ENCODE measurements at places on chromosomes 2 and 18. TPM values are rescaled to one million over a fixed set of nuclear protein-coding genes. Genes with fewer than 3 reads are reported as not detected.

- H3K4me3 ChIP-seq, result no peak overlapping the region
- peaks cover 7% of the 10 kb centered on the region for H3K4me1 ChIP-seq
- DNase-seq, result peak; percentile 25
- H3K36me3 ChIP-seq, result no peaks in the 10 kb centered on the region
Measured at GRCh38 chr2:201952187-201952586, 81.5 kb upstream of the FZD7 start.

TSPYL6 gene
- not detected for total RNA-seq

GRCh38 chr18:10856132-10856531 is 293.2 kb downstream of the PIEZO2 start:
- peaks cover 78% of the 10 kb centered on the region for H3K27me3 ChIP-seq
- no peaks in the 10 kb centered on the region for H3K36me3 ChIP-seq
- no peak overlapping the region for H3K27ac ChIP-seq

DNA sequence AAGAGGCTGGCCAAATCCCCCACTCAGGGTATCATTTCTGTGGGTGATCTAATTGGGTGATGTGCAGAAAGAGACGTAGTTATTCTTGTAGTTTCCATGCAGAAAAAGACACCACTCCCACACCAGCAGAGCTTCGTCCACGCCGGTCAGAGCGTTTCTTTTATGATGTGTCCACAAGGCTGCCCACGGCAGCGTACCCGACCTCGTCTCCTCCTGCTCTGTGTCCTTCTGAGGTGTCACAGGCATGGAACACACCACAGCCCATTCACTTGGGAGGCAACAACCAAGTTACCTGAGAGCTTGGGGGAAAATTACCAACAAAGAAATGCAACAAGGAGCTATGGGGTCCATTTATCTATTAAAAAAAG is 131.3 kb downstream of the PXDN start:
- H3K4me1 ChIP-seq, result peaks cover 22% of the 10 kb centered on the region
- no peaks in the 10 kb centered on the region for H3K36me3 ChIP-seq

- no peaks in the 10 kb centered on the region for H3K36me3 ChIP-seq
- peaks cover 35% of the 10 kb centered on the region for H3K4me1 ChIP-seq
- H3K4me3 ChIP-seq, result peak overlapping the region; percentile 22
- peak; percentile 77 for DNase-seq
Measured at GRCh38 chr2:18518116-18519111, 42.0 kb downstream of the RDH14 start.

DNA sequence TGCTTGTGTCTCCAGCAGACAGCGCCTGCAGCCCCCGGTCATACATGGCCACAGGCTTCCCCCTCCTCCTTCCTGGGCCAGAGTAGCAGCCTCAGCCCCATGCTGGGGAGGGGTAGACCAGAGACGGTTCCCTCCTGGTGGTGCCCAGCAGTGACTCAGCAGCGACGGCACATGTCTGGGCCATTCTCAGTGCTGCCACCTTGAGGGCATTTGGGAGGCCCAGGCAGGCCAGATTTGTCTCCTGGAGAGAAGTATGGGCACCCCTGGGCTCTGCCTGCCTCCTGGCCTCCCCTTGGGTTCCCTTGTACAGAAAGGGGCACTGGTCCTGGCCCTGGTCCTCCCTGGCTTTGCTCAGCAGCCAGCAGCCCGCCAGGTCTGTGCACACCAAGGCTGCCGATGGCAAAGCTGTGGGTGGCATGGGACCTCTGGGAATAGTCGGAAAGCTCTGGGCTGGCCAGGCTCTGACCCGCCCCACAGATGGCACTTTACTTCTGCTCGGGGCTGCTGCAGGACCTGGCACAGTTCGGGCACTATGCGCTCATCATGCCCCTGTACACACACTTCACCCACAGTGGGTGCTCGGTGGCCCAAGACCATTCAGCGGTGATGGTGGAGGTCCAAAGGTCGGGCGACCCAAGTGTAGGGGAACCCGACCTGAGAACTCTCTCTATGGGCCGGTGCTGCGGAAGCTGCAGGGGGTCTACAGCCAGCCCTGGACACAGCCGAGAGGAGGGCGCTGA is 11.4 kb upstream of the ALPI start:
- peak; percentile 80 for DNase-seq
- H3K36me3 ChIP-seq, result no peaks in the 10 kb centered on the region
- no peak overlapping the region for H3K4me3 ChIP-seq
- no peaks in the 10 kb centered on the region for H3K27me3 ChIP-seq
- H3K27ac ChIP-seq, result no peak overlapping the region
- H3K4me1 ChIP-seq, result no peaks in the 10 kb centered on the region

TSGA10 gene
- 3.6 TPM for total RNA-seq

GRCh38 chr2:95049961-95050360 is 24.5 kb downstream of the MAL start:
- no peak overlapping the region for H3K4me3 ChIP-seq
- no peak overlapping the region for H3K27ac ChIP-seq
- H3K36me3 ChIP-seq, result no peaks in the 10 kb centered on the region
- DNase-seq, result no peak
- H3K4me1 ChIP-seq, result peaks cover 25% of the 10 kb centered on the region

PRPF40A gene
- 140 TPM for total RNA-seq

CROCC2 gene
- total RNA-seq, result not detected

GRCh38 chr2:210399440-210400041 is 77.0 kb downstream of the LANCL1 start:
- H3K27me3 ChIP-seq, result peaks cover 12% of the 10 kb centered on the region
- no peak overlapping the region for H3K27ac ChIP-seq
- H3K4me3 ChIP-seq, result no peak overlapping the region
- DNase-seq, result peak; percentile 61
- H3K4me1 ChIP-seq, result no peaks in the 10 kb centered on the region
- H3K36me3 ChIP-seq, result no peaks in the 10 kb centered on the region

CRYBA2 gene
- 6.4 TPM for total RNA-seq

GRCh38 chr2:219086196-219086595 is 25.5 kb upstream of the IHH start:
- no peaks in the 10 kb centered on the region for H3K27me3 ChIP-seq
- DNase-seq, result no peak
- no peak overlapping the region for H3K27ac ChIP-seq

DNA sequence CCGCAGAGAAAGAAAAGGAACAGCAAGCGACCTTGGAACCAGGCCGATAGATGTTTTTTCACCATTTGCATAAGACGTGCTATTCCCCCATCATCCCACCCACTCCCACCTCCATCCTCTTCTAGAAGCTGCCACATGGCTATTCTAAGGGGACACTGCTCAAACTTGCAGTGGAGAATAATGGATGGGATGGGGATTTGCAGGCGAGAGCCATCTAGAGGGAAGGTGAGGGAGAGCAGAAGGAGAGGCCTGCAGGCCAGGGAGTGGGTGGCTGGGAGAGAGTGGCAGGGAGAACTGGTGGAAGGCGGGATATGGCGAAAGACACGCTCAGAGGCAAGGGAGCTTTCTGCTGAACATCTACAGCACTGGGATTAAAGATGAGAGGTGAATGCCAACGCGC is 84.9 kb downstream of the MAPK4 start:
- H3K4me1 ChIP-seq, result no peaks in the 10 kb centered on the region
- DNase-seq, result peak; percentile 19
- no peak overlapping the region for H3K27ac ChIP-seq

CPS1 gene
- total RNA-seq, result 17.9 TPM

- H3K4me1 ChIP-seq, result peaks cover 40% of the 10 kb centered on the region
- no peaks in the 10 kb centered on the region for H3K36me3 ChIP-seq
- DNase-seq, result peak; percentile 81
- no peaks in the 10 kb centered on the region for H3K27me3 ChIP-seq
- no peak overlapping the region for H3K27ac ChIP-seq
- H3K4me3 ChIP-seq, result no peak overlapping the region
Measured at GRCh38 chr2:112582314-112582746, 2.1 kb upstream of the CHCHD5 start.

DNAH6 gene
- not detected for total RNA-seq

CELF4 gene
- total RNA-seq, result not detected

GRCh38 chr2:37934591-37935513 is 9.8 kb downstream of the RMDN2 start:
- no peak overlapping the region for H3K27ac ChIP-seq
- no peaks in the 10 kb centered on the region for H3K36me3 ChIP-seq
- H3K4me3 ChIP-seq, result no peak overlapping the region

- no peaks in the 10 kb centered on the region for H3K36me3 ChIP-seq
- H3K27me3 ChIP-seq, result no peaks in the 10 kb centered on the region
- peaks cover 36% of the 10 kb centered on the region for H3K4me1 ChIP-seq
Measured at GRCh38 chr2:101981504-101981903, 10.3 kb upstream of the IL1R2 start.

DNA sequence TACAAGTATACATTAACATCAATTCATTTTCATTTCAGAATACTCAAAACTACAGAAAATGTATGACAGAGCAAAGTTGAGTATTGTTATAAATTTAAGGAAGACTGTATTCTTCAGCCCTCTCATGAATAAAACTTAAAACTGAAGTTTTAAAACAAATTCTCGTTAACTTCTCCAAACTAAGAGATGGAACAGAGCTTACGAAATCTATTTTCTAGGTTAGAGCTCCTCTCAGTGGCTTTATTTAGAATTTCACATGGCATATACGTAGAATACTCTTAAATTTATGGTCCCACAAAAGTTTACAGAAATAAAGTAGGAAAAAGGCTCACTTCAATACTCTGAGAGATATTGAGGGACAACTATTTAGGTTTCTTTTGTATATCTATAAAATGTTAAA is 612.1 kb downstream of the KCNJ3 start:
- no peak overlapping the region for H3K27ac ChIP-seq
- no peak overlapping the region for H3K4me3 ChIP-seq
- H3K4me1 ChIP-seq, result no peaks in the 10 kb centered on the region
- H3K36me3 ChIP-seq, result no peaks in the 10 kb centered on the region
- peak; percentile 50 for DNase-seq
- no peaks in the 10 kb centered on the region for H3K27me3 ChIP-seq

POTEJ gene
- total RNA-seq, result not detected

DHRS9 gene
- 0.22 TPM for total RNA-seq

DNA sequence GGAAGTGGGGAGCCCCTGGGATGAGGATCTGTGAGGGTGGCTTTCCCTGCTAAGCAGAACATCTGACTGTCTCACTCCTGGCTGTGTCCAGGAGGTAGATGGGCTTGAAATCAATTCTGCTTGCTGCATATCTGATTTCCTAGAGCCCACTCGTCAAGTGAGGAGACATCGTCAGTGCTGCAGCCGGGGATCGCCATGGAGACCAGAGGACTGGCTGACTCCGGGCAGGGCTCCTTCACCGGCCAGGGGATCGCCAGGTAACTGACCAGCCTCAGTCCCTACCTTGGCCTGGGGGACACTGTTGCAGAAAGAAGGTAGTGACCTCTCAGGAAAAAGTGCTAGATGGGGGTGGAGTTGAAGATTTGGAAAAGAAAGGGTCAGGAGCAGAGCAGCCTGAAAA is 31.3 kb downstream of the CNGA3 start:
- H3K27ac ChIP-seq, result no peak overlapping the region
- H3K36me3 ChIP-seq, result no peaks in the 10 kb centered on the region
- no peaks in the 10 kb centered on the region for H3K4me1 ChIP-seq
- no peak for DNase-seq
- no peaks in the 10 kb centered on the region for H3K27me3 ChIP-seq

MAP4K3 gene
- total RNA-seq, result 97.4 TPM

GRCh38 chr2:202149155-202149762 is 76.2 kb downstream of the KIAA2012 start:
- 0 out of 2 replicates have a peak, but pooled peaks cover 7% of the 10 kb centered on the region for H3K4me1 ChIP-seq
- H3K27ac ChIP-seq, result no peak overlapping the region
- DNase-seq, result no peak
- no peak overlapping the region for H3K4me3 ChIP-seq
- H3K36me3 ChIP-seq, result no peaks in the 10 kb centered on the region

ALPI gene
- not detected for total RNA-seq

SCN9A gene
- 7.0 TPM for total RNA-seq

- no peaks in the 10 kb centered on the region for H3K4me1 ChIP-seq
- no peak overlapping the region for H3K4me3 ChIP-seq
- no peaks in the 10 kb centered on the region for H3K27me3 ChIP-seq
- H3K36me3 ChIP-seq, result no peaks in the 10 kb centered on the region
- no peak overlapping the region for H3K27ac ChIP-seq
Measured at GRCh38 chr2:128341621-128342020, 23.0 kb upstream of the HS6ST1 start.

DNA sequence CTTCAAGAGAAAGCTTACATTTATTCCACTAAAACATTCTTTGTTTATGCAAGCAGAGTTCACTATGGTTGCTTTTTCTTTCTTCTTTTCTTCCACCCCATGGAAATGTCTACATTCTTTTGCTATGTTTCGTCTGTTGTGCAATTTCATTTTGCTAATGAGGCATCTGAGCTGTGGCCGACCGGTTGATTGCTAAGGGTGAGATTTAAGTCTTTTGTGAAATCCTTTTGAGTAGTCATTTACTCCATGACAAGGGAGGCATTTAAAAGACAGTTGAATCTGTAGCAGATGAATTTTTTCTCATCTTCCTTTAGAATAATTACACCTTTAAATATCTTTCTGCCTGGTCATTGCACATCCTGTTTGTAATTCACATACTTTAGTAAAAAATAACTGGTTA is 324.1 kb upstream of the THUMPD2 start:
- no peak for DNase-seq
- no peak overlapping the region for H3K27ac ChIP-seq
- peaks cover 29% of the 10 kb centered on the region for H3K4me1 ChIP-seq
- no peak overlapping the region for H3K4me3 ChIP-seq
- no peaks in the 10 kb centered on the region for H3K27me3 ChIP-seq

DNA sequence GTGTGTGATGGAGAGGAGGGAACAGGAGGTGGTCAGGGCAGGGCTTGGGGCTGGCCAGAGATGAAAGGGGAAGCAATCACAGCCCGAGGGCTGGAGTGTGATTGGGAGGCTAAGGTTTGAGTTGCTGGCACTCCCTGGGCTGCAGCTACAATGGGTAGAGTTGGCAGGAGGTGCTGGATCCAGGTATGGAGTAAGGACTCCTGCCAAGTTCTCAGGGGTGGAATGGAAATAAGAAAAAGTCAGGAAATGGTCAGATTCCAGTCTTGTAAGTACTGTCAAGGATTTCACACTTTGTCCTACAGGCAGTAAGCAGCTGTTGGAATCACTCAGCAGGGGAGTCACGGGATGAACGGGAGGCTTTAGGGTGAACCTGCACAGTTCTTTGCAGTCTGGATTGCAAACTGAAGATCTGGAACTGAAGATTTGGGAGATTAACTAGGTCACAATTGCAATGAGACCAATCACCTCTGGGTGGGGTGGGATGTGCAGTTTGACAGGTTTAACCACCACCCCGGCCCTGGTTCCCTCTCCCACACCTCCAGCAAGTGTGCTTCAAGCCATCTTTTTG is 10.9 kb upstream of the INPP5D start:
- H3K27ac ChIP-seq, result peak overlapping the region; percentile 91
- no peaks in the 10 kb centered on the region for H3K27me3 ChIP-seq
- H3K36me3 ChIP-seq, result peaks cover 2% of the 10 kb centered on the region
- H3K4me3 ChIP-seq, result no peak overlapping the region
- peak; percentile 87 for DNase-seq
- peaks cover 62% of the 10 kb centered on the region for H3K4me1 ChIP-seq
